ENCODE measurements at places on chromosomes 1 and 21.

DNA sequence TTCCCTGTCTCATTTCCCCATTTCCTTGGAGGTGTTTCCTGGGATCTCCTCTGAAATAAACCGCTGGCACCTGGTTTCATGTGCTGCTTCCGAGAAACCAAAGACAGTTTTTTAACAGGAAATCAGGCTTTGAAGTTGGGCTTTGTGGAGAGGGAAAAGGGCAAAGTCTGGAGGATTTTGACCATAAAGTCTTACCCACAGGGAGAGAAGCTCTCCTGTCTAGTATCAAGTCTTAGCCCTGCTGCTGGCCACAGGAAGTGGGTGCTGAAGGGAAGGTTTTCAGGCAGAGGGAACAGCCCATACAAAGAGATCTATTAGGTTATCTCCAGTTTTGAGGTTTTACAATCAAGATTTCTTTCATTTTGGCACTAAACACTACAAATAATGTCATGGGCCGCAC is 29.3 kb downstream of the SLC5A9 start:
- no peak for ATAC-seq

DNA sequence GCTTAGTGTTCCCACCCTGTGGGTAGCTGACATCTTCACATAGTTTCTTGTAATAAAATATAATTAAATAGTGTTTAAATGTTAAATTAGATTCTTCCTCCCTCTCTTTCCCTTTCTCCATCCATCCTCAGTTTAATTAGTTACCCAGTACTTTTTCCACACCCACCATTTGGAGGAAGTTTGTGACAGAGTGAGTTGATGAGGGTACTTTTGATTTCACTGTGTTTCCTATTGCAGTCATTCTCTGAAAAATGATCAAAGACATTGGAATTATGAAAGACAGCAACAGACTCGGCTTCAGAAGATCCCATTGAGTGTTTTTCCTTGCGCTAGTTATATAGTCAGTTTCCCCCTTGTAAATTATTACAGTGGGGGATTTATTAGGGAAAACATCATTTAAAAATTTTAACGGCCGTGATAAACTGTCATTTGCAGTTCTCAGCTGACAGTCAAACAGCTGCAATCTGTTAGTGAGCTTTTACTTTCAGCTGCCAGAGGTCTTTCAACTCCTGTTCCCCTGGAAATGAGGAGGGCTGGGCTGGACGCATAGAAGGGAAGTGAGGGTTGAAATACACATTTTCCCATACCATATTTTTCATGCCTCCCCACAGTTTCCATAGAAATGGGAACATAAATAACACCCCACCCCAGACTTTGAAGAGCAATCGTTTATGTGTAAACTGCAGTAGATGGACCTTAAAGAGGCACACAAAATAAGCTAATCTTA is 61.3 kb upstream of the CACYBP start:
- ATAC-seq, result no peak

GRCh38 chr1:178599087-178599486 is 86.2 kb downstream of the TEX35 start:
- ATAC-seq, result no peak

GRCh38 chr1:54619749-54620148 is 3.6 kb downstream of the FAM151A start:
- no peak for ATAC-seq

Data from gastroesophageal sphincter (tissue), 4 donors.